Activated CD4-positive, alpha-beta T cell treated with anti-CD3 and anti-CD28 coated beads, Interleukin-2, amount 50 U/mL, for 16 hours (primary cell): ENCODE measurements at places on chromosomes 7 and 10.

DNA sequence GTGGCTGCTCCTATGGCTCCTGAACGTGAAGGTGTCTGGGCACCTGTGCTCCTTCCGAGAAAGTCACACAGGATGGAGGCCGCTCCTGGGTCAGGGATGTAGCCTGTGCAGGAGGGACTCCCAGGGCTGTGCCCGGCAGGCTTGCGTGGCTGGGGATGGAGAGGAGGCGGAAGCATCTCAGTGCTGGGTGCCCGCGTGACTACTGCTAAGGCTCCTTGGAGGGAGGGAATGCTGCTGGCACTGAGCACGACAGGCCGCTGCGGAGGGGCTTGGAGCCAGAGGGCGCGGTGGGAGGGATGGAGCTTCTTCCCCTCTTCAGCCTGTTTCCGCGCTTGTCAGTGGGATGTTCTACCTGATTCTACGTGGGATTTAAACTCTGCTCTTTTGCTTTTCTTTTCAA lies 35.0 kb downstream of the ADCY1 start:
- no peak for DNase-seq

DNA sequence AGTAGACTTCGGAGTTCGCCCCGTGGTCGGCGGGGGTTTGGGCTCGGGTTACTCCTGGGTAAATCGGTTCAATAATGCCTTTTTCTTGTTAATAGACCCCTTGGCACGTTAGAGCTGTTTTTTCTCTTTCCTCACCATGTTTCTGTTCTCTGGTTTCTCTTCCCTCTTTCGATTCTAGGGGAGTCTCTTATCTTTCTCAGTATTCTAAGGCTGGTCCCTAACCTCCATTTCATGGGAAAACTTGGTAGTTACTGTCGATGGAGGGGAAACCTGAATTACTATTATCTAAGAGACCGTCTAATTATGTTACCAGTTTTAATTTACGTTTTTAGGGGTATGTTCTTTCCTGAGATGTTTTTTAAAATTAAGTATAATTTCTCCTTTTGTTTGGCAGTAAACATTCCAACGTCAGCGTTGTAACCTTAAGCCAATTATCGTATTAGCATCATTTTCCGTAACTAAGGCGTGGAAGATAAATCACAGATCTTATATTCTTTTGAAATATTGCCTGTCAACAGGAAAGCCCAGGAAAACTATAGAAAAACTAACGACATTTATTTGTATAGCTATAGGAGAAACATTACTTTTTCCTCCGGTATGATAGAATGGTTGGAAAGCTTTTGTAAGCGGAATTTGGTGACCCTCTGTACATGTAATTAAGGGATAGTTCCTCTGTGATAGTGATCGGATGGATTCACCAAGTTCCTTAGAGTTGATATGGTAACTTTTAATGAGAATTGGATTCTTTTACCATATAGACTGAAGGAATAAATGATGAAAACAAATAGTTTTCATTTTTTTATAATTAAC lies 847 bp downstream of the BTAF1 start:
- no peak for DNase-seq

DNA sequence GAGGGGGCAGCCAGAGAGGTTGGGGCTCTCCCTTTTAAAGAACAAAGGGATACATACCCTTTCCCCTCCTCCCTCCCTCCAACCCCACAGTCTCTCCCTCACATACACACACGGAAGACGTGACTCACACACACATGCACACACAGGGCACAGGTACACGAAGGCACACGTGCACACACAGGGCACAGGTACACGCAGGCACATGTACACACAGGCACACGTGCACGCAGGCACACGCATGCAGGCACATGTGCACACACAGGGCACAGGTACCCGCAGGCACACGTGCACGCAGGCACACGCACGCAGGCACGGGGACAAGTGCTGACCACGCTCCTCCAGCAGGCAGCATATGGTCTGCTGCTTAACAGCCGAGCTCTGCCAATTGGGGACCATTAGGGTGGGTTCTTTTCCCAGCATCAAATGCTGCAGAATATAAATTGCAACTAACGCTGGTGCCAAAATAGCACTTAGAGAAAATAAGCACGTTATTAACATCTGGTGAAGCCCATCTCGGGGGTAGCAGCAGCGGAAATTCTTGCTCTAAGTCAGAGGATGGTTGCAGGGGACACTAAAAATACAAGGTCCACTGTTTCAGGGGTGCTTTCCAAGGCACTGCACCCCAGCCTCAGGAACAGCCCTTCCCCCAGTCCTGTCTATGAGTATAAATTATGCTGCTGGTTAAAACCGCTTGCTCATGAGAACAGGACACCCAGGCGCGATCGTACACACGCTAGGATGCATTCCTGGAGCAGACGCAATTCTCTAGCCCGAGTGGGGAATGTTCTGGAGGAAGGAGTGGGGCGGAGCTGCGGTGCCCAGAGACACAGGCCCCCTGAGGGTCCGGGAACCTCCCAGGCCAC lies 55.2 kb upstream of the TNRC18 start:
- DNase-seq: no peak

DNA sequence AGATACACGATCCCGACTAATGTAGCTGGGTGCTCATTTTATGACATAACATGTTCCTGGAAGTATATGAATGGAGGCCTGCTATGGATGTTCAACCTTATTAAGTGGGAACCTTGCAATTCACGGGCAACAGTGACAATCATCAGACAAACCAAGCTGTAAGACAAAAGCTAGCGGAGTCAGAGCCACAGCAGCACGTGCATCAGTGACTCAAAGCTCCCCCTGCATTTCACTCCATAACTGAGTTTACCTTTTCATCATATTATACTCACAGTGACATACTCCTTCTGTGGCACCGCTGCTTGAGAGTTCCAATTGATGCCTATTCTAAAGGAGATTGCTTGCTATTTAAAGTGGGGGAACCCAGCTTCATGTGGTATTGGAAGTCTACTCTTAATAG lies 176.0 kb upstream of the PITRM1 start:
- no peak for DNase-seq
